ENCODE measurements at places on chromosomes 6 and 20. TPM values are rescaled to one million over a fixed set of nuclear protein-coding genes. Genes with fewer than 3 reads are reported as not detected.

Gene LY6G6D
- total RNA-seq: not detected

GRCh38 chr20:10632721-10633509 is 40.9 kb downstream of the JAG1 start:
- H3K4me1 ChIP-seq: peaks cover 16% of the 10 kb centered on the region
- no peaks in the 10 kb centered on the region for H3K27me3 ChIP-seq
- no peak overlapping the region for H3K4me3 ChIP-seq
- H3K27ac ChIP-seq: no peak overlapping the region
- no peak for DNase-seq

DNA sequence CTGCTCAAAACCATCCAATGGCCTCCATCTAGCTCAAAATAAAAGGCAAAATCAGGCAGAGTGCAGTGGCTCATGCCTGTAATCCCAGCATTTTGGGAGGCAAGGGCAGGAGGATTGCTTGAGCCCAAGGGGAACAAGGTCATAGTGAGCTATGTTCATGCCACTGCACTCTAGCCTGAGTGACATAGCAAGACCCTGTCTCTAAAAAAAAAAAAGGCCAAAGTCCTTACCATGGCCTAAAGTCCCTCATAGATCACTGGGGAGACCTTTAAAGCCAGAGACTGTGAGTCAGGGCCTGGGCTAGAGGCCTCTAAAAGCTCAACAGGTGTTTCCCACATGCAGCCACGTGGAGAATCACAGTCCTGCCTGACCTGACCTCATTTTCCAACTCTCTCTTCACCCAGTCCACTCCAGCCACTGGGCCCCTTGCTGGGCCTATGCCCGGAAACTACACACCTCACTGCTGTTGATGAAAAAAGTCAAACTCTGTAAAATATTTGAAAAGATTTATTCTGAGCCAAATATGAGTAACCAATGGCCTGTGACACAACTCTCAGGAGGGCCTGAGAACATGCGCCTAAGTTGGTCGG is 28.2 kb upstream of the TAB2 start:
- DNase-seq: no peak
- H3K36me3 ChIP-seq: no peaks in the 10 kb centered on the region
- H3K27me3 ChIP-seq: no peaks in the 10 kb centered on the region
- H3K4me1 ChIP-seq: no peaks in the 10 kb centered on the region

Gene TRIM40
- not detected for total RNA-seq

DNA sequence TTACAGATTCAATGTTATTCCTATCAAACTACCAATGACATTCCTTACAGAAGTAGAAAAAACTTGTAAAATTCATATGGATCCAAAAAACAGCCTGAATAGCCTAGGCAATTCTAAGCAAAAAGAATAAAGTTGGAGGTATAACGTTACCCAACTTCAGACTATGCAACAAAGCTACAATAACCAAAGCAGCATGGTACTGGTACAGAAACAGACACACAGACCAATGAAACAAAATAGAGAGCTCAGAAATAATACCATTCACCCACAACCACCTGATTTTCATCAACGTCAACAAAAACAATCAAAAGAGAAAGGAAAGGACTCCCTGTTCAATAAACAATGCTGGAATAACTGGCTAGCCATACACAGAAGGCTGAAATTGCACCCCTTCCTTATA is 17.2 kb upstream of the PLN start:
- no peak overlapping the region for H3K4me3 ChIP-seq
- DNase-seq: no peak
- no peaks in the 10 kb centered on the region for H3K4me1 ChIP-seq
- H3K27me3 ChIP-seq: no peaks in the 10 kb centered on the region
- H3K36me3 ChIP-seq: no peaks in the 10 kb centered on the region
- no peak overlapping the region for H3K27ac ChIP-seq

DNA sequence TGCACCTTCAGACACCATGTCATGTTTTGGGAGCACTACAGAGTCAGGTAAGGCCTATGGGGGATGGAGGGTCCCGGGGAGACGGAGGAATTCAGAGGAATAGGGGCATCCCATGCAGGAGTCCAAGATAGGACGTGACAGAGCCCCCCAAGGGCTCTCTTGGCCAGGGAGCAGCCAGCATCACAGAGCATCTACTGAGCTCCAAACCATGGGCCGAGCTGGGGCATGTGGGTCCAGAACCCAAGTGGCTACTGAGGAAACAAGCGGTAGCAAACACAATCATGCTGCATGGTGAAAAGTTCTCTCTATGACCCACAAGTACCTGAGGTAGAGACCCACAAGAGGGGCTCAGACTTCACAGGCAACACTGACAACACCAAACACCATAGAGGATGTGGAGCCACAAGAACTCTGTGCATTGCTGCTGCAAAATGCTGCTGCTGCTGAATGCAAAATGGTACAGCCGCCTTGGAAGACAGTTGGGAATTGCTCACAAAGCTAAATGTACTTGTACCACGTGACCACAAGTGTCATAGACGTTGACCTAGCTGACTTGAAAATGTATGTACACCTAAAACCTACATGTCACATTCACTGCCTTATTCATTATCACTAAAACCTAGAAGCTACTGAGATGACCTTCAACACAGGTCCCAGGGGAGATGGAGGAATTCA is 33.4 kb upstream of the MAS1L start:
- H3K4me1 ChIP-seq: no peaks in the 10 kb centered on the region
- no peaks in the 10 kb centered on the region for H3K36me3 ChIP-seq
- DNase-seq: no peak
- H3K27me3 ChIP-seq: no peaks in the 10 kb centered on the region
- H3K27ac ChIP-seq: no peak overlapping the region
- H3K4me3 ChIP-seq: no peak overlapping the region

DNA sequence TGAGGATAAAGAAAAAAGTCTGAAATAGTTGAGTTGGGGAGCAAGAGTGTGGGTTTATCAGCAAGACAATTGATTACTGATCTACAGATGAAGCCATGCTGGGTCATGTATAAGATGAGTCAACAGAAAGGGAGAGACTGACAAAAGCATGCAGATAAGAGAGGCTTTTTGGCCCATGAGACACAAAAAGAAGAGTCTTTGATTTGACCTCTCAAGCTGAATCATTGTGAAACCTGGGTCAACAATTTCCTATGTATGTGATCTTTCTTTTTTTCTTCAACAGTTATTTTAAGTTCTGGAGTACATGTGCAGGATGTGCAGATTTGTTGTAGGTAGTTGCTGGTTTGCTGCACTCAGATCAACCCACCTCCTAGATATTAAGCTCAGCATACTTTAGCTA is 15.9 kb downstream of the RIMS1 start:
- DNase-seq: no peak
- H3K27ac ChIP-seq: no peak overlapping the region
- no peaks in the 10 kb centered on the region for H3K27me3 ChIP-seq

- H3K4me1 ChIP-seq: no peaks in the 10 kb centered on the region
- no peak overlapping the region for H3K27ac ChIP-seq
- no peaks in the 10 kb centered on the region for H3K27me3 ChIP-seq
- H3K36me3 ChIP-seq: no peaks in the 10 kb centered on the region
Measured at GRCh38 chr20:58300321-58300720, 9.2 kb upstream of the RAB22A start.

DNA sequence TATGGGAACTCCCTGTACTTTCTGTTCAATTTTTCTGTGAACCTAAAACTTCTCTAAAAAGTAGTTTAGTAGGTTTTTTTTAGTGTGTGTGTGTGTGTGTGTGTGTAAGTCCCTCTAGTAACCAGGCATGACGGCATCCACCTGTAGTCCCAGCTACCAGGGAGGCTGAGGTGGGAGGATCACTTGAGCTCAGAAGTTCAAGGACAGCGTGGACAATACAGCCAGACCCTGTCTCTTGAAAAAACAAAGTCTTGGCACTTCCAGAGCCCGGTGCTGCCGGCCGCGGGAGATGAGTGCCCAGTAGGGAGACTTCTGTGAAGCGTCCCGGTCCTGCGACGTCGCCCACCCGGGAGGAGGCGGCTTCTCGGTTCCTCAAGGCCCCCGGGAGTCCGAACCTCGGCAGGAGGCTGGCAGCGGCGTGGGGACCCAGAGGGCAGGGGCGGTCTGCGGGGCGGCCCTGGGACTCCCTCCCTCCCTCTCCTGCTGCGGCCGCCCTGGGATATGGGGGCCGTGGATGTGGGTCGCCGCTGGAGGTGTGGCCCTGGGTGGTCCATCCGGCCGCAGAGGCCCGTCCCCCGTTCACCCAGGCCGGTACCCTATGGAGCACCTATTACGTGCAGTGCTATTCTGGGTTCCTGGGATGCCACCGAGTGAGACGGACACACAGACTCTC is 78.0 kb upstream of the SIRPG start:
- no peaks in the 10 kb centered on the region for H3K27me3 ChIP-seq
- no peak overlapping the region for H3K27ac ChIP-seq
- no peaks in the 10 kb centered on the region for H3K36me3 ChIP-seq
- no peak for DNase-seq
- H3K4me3 ChIP-seq: no peak overlapping the region

Gene GJA10
- total RNA-seq: not detected

DNA sequence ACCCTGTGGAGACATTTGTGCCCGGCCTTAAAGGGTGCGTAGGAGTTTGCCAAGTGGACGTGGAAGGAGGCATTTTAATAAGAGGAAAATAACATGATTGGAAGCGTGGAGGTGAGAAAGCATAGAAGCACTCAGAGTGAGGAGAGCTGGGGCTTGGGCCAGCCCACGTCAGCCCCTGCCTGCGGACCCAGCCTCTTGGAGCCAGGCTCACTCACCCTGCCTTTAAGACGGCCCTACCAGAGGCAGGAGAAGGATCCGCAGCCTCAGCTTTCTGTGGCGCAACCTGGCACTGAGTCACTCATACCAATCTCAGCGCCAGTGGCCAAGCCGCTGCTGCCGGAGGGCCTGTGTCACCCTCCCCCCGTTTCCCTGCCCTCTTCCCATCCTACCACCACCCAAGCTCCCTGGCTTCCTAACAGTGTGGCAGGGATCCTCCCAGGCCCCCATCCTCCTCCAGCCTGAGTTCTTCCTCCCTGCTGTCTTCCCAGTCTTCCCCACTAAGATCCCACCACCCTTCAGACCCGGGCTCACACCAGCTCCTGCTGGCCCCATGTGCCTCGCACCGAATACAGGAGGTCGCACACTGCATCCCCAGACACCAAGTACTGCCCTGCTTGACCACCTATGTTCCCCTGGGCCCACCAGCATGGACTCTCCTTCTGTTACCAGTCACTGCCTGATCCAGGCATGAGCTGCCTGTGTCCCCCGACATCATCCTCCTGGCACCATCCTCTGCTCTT is 285.2 kb downstream of the UST start:
- H3K4me3 ChIP-seq: no peak overlapping the region
- no peaks in the 10 kb centered on the region for H3K36me3 ChIP-seq
- no peaks in the 10 kb centered on the region for H3K27me3 ChIP-seq
- no peak for DNase-seq

GRCh38 chr6:108660251-108660650 is 99.5 kb downstream of the FOXO3 start:
- H3K27ac ChIP-seq: no peak overlapping the region
- no peaks in the 10 kb centered on the region for H3K27me3 ChIP-seq
- peaks cover 9% of the 10 kb centered on the region for H3K4me1 ChIP-seq
- no peaks in the 10 kb centered on the region for H3K36me3 ChIP-seq
- DNase-seq: no peak
- no peak overlapping the region for H3K4me3 ChIP-seq

Gene ULBP3
- 0.75 TPM for total RNA-seq

Gene TRIM26
- total RNA-seq: 36.5 TPM

Data from aorta (tissue), 5 donors.